NCI-H1694 (cell line): ENCODE measurements at places on chromosomes 13 and 19.

GRCh38 chr19:2423071-2423914 lies 4.1 kb downstream of the TIMM13 start:
- DNase-seq, result peak; percentile 52

GRCh38 chr19:57566396-57567265 lies 7.0 kb upstream of the ZNF550 start:
- DNase-seq, result no peak

GRCh38 chr19:35619290-35619923 lies 6.9 kb downstream of the HAUS5 start:
- DNase-seq, result no peak

DNA sequence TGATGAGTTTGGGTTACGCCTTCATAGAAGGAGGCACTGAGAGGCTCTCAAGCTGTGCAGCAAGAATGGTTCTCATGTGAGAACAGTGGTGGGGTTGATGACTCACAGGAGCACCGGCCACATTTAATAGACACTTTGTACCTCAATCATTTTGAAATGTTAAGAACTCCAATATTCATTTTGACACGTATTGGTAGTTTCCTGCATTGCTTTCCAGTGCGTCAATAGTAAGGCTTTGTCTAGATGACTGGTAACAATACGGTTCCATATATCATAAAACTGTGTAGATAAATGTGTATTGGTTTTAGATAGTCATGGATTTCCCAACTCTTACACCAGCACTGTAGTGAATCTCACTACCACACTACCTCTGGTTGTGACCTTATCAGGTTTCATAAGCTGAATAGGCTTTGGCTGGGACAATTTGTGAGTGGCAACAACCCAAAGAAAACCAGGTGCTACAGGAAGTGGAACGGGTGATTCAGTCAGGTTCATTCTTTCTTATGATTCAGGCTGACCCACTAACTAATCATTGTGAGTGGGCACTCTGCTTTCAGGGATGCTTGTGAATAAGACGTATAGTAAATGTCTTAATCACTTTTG lies 362.6 kb downstream of the KLF5 start:
- DNase-seq, result no peak
